ENCODE measurements at places on chromosomes 4 and X.

GRCh38 chr4:10856271-10856782 lies 171.8 kb upstream of the CLNK start:
- no peak for DNase-seq

DNA sequence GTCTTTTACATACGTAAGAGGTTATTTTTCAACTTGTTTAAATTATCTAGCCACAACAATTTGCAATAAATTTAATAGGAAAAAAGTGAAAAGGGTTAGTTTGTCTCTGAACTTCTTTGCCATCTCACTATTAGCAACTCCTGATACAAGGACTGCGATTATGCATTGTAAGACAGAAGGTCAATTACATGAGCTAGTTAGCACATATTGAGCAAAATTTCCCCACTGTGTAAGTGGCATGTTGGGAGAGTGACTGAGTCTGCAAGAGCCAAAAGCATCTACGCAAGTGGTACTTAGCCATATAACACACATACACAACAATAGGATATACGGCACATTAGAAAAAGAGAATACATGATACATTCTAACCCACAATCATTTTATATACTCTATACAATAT lies 927.2 kb downstream of the STPG2 start:
- DNase-seq: no peak

DNA sequence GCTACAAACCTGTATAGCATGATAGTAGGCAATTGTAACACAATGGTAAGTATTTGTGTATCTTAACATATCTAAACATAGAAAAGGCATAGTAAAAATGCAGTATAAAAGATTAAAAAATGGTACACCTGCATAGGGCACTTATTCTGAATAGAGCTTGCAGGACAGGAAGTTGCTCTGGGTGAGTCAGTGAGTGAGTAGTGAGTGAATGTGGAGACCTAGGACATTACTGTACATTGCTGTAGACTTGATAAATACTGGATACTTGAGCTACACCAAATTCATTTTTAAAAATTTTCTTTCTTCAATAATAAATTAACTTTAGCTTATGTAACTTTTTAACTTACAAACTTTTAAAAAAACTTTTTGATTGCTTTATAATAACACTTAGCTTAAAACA lies 68.2 kb upstream of the MAML3 start:
- DNase-seq: no peak

- DNase-seq: no peak
Measured at GRCh38 chr4:36870121-36870520, 374.4 kb upstream of the NWD2 start.

DNA sequence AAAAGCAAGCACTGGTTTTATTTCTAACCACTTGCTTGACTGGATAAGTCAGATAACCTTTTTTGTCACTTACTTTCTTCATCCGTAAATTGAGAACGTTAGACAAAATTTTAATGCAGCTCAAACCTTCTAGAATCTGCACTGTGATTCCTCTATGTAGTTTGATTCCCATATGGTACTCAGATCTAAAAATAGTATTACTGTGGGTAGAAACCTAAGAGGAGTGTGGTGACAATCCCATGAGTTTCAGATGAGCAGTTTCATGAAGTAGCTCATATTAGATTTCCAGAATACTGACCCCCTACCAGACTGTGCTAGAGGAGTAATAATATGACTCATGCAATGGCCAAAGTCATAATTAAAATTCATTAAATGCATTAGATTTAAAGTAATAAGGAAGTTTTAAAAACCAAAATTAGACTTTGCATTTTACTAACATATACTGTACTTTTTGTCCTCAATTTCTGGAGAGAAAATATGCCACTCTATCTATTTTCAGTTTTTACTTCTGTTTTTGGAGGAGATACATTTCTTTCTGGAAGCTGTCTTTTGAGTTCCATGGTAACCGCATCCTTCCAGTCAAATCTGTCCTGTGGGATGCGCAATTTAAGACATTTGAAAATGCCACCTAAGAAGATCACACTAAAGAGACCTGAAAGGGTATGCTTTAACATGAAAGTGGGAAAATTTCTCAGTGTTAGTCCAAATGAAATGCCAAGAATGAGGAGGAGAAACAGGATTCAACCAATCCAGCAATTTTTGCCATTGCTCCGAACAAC lies 64.1 kb upstream of the GPM6A start:
- DNase-seq: no peak

DNA sequence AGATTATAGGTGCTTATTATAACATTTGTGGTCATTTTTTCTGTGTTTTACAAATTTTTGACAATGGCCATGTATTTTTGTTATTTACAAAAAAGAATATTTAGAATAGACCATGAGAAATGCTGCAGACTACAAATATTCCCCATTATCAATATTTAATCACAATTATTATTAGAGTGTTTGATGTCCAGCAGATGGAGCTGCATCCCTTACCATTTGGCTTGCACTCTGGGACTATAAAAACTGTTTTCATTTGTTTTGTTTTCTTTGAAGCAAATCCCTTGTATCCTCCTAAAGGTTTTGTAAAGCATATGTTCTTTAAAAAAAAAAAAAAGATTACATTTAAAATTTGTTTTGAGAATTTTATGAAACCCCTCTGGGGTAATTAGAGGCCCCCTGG lies 85.6 kb upstream of the CXorf66 start:
- DNase-seq: no peak

DNA sequence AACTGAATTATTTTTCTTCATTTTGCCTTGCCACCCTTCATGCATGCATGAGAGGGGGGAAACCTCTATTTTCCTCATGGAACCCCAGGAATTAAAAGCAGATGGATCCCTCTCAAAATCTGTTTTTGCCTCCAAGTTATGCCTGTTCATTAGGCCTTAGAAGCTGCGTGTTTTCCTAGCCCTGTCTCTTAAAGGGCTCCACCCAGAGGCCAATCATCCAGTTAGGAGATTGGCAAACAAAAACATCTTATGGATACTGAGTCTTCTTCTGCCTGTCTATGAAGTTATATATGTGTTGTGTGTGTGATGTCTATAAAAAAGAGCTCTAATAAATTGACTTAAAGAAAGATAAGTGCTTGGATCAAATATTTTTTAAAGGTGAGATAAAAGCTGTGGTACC lies 142.9 kb downstream of the ANAPC10 start:
- DNase-seq: no peak

GRCh38 chr4:144611850-144612249 lies 34.1 kb upstream of the HHIP start:
- no peak for DNase-seq

DNA sequence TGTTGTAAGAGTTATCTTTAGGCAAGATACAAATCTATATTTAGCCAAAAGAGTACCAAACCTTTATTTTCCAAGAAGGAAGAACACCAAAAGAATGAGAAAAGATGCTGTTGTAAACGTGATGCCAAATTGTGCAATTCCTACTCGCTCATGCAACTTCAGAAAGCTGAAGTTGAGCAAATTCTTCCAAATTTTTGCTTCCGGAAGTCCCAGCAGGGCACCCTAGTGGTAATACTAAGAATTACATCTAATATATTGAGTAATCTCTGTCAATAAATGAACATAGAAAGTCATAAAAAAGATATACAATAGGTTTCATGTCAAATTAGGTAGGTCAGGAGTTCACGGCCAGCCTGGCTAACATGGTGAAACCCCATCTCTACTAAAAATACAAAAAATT lies 36.0 kb upstream of the SMARCAD1 start:
- DNase-seq: no peak

DNA sequence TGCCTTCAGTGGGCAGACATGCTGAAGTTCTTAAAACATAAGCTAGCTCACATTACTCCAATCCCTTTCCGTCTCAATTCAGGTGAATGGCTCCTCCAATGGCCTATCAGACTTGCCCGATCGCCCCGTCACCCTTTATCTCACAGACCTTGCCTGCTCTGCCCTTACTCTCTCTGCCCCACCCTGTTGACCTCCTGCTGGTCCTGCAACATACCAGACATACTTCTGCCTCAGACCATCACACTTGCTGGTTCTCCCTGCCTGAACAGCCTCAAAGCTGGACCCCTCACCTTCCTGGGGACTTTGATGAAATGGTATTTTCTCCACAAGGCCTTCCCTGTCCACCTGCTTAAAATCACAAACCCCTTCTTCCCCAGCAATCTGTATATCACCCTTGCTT lies 340.1 kb upstream of the NR3C2 start:
- DNase-seq: no peak

GRCh38 chrX:149715468-149715867 lies 3.6 kb downstream of the MAGEA11 start:
- DNase-seq: no peak

- no peak for DNase-seq
Measured at GRCh38 chr4:7196736-7197135, 4.4 kb downstream of the SORCS2 start.

- no peak for DNase-seq
Measured at GRCh38 chr4:55398461-55398860, 2.7 kb downstream of the TMEM165 start.

DNA sequence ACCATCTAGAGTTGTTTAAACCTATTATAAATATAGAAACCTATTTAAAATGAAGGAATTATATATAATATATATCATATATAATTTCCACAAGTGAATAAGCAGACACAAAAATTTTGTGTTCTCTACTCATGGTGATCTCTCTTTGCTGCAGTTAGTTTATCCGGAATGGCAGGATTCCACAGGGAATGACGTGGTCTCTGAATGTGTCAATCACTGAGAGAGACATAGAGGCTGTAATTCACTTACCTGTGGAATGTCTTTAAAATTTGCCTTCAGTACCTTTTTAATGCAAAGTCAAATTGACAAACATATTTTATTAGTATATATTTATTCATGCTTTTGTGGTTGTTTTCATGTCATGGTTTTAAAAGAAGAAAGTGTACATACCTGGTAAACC lies 669.3 kb downstream of the NLGN4X start:
- no peak for DNase-seq

DNA sequence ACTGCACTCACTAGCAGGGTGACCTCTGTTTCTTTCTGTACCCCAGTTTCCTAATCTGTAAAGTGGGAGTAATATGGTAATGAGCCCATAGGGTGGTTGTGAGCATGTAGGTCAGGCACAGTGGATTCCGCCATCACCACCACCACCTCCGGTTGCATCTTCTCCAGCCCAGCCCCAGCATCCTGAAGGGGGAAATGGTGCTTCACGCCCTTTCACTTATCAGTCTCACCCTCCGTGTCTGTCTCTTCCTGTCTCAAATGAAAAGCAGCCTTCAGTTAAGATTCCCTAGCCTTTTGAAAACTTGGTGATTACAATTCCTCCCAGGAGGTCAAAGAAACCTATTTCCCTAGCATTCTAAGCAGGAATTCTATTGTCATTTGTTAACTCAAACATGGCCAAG lies 16.9 kb upstream of the XPNPEP2 start:
- no peak for DNase-seq

- DNase-seq: no peak
Measured at GRCh38 chr4:86184901-86185285, 175.0 kb downstream of the MAPK10 start.

- DNase-seq: no peak
Measured at GRCh38 chrX:69062493-69062892, 102.8 kb downstream of the PJA1 start.

GRCh38 chr4:122218762-122219161 lies 66.6 kb downstream of the BLTP1 start:
- DNase-seq: no peak

DNA sequence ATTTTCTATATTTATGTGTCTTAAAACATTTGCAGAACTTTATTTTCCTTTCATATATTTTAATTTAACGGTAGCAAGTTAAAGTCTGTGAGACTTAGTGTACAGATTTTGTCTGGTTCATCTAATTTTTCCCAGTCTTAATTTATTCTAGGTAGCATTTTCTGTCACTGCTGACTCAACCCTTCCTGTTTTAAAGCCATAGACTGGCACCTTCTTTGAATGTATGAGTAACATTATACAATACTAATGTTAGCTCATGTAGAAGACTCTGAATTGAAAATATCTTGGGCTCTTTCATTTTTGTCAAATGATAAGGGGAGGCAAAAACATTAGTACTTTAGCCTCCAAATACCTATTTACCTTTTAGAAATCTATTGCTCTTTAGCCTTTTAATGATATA lies 43.6 kb downstream of the BLTP1 start:
- no peak for DNase-seq
